ENCODE measurements at places on chromosomes 5 and 9.
A peak's percentile ranks its signal among the peaks of the same experiment; 100 is the strongest.

DNA sequence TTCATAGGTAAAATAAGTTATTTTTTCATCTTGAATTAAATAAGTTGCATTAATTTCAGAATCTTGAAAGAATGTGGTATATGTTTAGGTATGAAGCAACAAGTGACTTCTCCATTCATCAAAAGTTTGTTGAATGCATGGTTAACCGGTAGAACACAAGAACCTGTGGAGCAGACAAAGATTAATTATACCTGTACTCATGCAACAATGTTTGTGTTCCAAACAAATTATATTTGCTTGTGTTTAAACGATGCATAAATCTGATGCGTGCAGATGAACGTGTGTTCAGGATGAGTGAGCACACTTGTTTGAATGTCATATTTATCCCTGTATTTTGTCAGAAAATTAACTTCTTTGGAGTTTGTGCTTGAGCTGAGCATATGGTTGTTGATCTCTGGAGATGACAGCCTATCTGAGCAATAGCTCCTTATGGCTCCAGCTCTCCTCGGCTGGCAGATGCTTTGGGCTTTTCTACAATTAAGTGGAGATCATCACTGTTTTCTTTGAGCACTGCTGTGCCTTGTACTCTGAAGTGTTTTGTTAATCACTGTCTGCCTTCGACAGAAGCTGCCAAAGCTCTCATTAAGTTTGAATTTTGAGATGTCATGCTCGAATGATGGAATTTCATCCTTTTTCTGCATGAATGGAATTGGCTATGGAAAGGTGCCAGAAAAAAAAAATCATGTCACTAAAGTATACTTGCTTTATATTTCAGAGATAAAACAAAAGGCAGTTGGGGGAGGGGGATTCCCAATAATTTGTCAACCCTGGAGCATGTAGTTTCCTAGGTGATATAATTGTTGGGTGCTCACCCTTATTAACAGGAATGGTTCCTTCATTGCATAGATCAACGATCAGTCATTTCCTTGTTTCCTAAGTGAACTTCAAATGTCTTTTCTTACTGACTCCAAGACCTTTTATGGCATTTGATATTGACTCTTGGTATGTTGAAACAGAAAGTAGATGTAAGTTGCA lies 502.5 kb upstream of the ARRDC3 start:
- DNase-seq: no peak

- DNase-seq: no peak
Observed at GRCh38 chr9:4375424-4376200, 75.7 kb upstream of the GLIS3 start.

- peak; percentile 22 for DNase-seq
Observed at GRCh38 chr9:114001410-114001685, 76.8 kb downstream of the AMBP start.

DNA sequence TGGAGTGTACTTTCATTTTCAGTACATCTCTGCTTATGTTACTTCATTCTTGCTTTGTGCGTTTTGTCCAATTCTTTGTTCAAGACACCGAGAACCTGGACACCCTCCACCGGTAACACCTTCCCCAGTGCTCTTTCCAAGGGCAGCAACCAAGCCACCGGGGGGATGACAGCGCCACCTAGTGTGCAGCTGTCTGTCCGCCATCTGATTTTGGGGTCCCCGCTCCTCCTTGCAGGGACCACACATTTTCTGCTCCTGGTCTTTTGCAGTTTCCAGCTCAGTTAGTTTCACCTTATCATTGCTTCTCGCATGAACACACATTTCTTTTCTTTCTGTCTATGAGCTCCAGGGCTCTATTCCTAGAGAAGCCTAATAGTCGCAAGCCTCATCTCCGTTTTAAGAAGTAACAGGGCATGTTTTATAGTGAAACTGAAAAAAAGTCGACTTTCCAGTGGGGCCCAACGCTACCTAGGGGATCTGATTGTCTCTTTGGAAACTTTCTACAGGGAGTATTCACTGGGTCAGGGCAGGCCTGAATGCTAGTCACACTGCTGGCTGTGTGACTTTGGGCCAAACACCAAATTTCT lies 152.1 kb downstream of the FSTL4 start:
- no peak for DNase-seq

- DNase-seq: no peak
Observed at GRCh38 chr9:37787059-37787458, 2.2 kb upstream of the EXOSC3 start.

- no peak for DNase-seq
Observed at GRCh38 chr9:136050266-136050700, 44.8 kb downstream of the NACC2 start.

Data from cardiac septum (tissue), 1 donor.